ENCODE measurements at places on chromosomes 3 and 15.
A peak's percentile ranks its signal among the peaks of the same experiment; 100 is the strongest.

- DNase-seq, result peak; percentile 69
Measured at GRCh38 chr3:150763841-150764483, 993 bp upstream of the SIAH2 start.

DNA sequence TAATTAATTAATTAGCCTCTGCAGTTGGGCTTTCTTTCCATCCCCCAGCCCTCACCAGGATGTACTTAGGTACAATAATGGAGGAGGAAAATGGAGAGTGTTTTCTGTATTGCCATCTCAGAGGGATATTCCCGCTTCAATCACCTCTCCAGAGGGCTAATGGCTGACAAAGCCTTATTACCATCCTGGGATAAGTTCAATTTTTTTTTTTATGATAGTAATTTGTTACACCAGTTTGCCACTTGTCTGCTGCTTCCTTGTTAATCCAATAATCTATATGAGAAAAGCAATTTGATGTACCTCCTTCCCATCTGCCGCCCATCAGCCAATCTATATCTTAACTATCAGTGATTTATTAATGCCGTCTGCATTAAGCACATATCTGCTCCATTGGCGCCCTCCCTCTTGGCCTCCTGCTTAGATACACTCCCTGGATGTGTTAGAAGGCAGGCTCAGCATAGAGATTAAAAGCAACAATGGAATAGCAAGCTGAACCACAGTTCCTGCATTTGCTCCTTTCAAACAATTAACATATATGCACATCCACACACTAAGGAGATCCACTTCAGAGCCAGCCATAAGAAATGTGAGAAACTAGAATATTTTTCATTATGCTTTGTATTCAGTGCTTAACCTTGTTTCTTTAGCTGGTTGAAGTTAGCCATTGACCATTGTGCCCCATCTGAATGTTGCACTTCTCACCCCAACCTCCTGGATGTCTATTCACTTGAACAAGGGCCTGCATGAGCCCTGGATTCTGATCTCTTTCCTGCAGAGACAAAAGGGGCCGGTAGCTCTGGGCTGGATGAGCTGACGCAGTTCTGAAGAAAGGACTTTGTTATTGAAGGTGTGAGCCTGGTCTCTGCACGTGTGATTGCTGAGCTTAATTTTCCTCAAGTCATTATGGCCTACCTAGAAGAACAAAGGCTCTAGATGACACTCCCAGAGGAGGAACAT, 237.3 kb upstream of the GAP43 start:
- no peak for DNase-seq

GRCh38 chr3:145015253-145015652, 1043.6 kb downstream of the DIPK2A start:
- no peak for DNase-seq

DNA sequence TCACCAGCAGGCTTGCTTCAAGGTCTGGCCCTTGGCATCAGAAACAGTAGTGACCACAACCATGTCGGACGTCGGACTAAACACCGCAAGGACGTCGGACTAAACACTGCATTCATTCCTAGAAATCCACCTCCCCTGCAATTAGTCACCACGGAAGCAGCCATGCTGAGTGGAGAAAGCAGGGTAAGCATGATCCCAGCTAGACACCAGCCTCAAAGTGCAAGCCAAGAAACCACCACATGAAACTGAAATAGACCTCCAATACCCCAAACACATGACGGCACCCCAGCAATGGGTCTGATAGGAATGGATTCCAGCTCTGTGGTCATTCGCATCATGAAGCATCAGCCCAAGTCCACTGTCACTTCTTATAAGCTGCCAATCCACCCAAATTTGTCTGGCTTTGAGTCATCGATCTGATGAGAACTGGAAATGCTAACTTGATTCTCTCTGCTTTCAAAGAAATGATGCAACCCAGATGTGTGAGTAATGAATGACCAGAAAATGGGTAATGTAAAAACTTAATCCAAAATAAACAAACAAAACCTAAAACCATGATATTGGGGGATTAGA, 348.3 kb upstream of the TMCO5A start:
- DNase-seq, result no peak

- DNase-seq, result no peak
Measured at GRCh38 chr3:108055931-108056330, 34.9 kb downstream of the CD47 start.

- DNase-seq, result no peak
Measured at GRCh38 chr15:82393671-82394070, 35.9 kb upstream of the GOLGA6L9 start.

DNA sequence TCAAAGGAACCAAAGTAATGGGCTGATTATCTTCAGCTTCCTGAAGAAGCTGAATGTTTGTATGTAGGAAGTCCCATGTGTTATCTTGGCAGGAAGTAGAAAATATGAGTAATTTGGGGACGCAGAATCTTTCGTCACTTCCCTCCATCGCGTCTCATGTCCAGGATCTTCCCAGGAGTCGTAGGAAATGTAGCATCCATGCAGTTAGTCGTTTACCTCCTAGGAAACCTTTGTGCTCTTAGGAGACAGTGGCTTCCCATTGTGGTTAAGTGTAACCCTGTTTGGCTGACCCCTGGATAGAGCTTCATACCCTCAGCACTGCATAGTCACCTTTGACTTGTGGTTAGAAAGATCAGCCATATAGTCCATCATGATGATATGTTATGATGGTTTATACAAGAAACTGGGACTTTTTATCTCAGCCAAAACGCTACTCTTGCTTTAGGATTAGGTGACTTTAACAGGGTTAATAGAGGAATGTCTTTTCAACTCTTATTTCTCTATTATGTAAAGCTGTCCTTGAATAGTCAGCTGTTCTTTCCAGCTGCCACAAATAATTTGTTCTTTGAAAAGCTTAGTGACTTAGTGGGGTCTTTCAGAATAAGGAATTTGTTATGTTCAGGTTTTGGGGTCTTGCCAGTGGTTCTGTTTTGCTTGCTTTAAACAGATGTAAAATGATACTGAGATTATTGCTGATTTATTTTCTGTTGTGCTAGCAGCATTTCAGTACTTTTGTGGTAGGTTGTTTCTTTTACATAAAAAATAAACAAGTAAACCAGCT, 92.2 kb downstream of the KLHL25 start:
- no peak for DNase-seq

- peak; percentile 65 for DNase-seq
Measured at GRCh38 chr3:12175844-12176453, 17.2 kb upstream of the TIMP4 start.

DNA sequence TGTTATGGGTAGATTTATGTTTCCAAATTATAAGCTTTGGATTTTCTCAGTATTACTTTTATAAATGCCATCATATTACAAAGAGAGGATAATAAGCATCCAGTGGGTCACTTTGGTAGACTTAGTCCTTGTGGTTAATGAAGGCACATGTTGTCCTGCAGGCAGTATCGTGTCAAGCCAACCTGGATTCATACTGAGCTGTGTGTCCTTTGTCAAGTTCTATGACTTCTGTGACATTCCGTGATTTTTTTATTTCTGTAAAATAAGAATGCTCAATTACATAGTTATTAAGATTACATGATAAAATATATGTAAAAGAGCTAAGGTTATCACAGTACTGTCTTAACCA, 257.7 kb downstream of the RBMS3 start:
- no peak for DNase-seq

GRCh38 chr3:64295594-64295993, 70.3 kb upstream of the PRICKLE2 start:
- no peak for DNase-seq

GRCh38 chr3:9795207-9795606, 2.3 kb downstream of the ARPC4 start:
- DNase-seq, result no peak

- peak; percentile 52 for DNase-seq
Measured at GRCh38 chr15:68365140-68365745, 66.7 kb downstream of the ITGA11 start.

- no peak for DNase-seq
Measured at GRCh38 chr15:96403071-96403470, 72.6 kb downstream of the NR2F2 start.

DNA sequence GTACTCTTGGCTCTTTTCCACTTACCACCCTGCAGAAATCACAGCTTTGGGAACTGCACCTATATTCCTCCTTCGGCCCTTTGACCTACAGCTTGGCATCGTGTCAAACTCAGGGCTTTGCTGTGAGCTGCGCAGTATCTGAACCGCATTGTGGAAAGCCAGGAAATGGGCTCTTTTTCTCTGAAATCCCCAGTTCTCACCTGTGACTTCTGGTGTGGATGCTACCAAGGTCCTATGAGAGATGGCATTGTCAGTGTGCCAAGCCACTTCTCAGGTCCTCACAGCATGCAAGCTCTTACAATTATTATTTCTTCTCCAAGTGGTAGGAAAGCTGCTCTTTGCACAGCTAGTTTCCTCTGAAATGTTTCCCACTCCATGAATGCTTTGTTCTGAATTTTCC, 450.6 kb upstream of the TBL1XR1 start:
- DNase-seq, result no peak

- DNase-seq, result peak; percentile 54
Measured at GRCh38 chr15:64749999-64750657, 25.3 kb downstream of the RBPMS2 start.
